Hematopoietic multipotent progenitor cell (in vitro differentiated cells): ENCODE measurements at places on chromosomes 13 and 19.
A peak's percentile ranks its signal among the peaks of the same experiment; 100 is the strongest.

DNA sequence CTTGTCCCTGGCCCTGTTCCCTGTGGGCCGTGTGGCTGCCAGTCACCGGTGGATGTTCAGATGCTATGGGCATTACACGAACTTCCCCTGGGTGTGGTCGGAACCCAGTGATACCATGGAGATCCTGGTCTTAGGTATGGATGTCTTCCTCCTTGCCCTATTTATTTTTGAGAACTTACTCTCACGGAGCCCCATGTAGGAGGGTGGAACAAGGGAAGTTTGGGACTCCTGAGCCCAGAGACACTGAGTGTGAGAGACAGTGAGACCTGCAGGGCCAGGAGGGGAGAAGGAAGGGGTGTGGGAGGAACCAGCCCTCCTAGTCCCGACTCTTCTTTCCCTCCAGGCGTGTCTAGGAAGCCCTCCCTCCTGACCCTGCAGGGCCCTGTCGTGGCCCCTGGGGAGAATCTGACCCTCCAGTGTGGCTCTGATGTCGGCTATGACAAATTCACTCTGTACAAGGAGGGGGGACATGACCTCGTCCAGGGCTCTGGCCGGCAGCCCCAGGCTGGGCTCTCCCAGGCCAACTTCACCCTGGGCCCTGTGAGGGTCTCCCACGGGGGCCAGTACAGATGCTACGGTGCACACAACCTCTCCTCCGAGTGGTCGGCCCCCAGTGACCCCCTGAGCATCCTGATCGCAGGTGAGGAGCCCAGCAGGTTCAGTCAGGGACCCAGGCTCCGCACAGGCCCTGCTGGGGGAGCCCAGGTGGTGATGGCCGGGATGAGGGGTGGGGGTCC, 14.9 kb upstream of the KIR3DL3 start:
- DNase-seq: no peak

DNA sequence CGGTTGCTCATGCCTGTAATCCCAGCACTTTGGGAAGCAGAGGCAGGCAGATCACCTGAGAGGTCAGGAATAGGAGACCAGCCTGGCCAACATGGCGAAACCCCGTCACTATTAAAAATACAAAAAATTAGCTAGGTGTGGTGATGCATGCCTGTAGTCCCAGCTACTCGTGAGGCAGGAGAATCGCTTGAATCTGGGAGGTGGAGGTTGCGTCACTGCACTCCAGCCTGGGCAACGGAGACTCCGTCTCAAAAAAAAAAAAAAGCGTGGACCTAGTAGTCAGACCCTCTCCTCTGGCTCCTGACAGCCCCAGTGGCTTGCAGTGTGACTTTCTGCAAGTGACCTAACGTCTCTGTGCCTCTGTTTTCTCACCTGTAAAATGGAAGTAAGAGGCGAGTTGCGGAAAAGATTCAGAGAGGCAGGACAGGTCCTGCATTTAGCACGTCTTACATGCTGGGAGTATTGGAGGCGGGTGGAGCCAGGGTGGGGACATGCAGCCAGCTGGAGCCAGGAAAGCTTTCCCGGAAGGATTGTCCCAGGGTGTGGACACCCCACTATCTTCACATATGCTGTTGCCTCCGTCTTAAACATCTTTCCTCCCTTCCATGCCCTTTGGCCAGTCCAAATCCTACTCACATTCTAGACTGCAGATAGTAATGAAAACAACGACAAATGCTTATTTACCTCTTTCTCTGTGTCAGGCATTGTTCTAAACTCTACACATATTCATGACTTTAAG, 2.9 kb downstream of the TUBB4A start:
- no peak for DNase-seq

GRCh38 chr13:110610955-110611595, 4.3 kb upstream of the NAXD start:
- no peak for DNase-seq

- no peak for DNase-seq
These were observed 32.5 kb downstream of the ZNF567 start for GRCh38 chr19:36719687-36720556.

DNA sequence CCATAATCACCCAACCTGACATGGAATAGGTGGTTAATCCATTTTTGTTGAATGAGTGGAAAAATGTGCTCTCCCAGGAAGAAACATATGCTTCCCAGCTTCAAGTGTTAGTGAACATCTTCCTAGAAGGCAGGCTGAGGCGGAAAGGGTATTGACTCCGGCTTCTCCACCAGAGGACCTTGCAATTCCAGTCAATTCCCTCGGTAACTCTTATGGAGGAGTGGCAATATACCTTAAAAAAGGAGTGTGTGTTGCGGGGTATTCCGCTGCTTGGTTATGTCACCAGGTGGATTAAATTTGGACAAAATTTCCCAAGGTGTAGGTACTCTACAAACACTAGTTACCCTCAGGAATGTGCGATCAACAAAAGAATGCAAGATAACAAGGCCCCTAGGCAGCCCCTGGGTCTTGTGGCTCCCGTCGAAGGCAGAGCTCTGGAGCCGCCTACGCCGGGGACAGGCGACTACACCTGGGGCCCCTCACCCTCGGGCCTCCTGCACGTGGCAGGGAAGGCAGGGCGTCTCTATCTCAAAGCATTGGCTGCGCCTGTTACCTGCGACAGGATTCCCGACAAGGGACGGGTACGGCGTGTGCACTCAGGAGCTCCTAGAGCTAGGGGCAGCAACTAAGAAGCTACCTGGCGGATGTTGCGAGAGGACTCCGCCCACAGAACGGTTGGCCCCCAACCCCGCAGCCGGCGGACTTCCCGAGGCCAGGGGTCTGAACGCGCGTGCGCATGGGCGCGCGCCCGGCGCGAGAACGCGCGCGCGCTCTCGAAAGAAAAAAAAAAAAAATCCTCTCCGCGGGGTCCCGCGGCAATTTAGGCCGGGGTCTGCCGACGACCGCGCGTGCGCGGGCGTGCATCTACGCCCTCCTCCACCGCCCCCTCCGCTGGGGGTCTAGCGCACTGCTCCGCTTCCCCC, at the start of gene WDR87:
WDR87 (minus strand) TSS at position 649 of the 923 bp plus-strand sequence. CDS start 8,355 bp downstream, outside the sequence.
- peak; percentile 71 for DNase-seq

GRCh38 chr13:42545842-42546241, 28.1 kb upstream of the TNFSF11 start:
- DNase-seq: no peak

GRCh38 chr13:114151031-114151430, 18.6 kb upstream of the RASA3 start:
- no peak for DNase-seq

DNA sequence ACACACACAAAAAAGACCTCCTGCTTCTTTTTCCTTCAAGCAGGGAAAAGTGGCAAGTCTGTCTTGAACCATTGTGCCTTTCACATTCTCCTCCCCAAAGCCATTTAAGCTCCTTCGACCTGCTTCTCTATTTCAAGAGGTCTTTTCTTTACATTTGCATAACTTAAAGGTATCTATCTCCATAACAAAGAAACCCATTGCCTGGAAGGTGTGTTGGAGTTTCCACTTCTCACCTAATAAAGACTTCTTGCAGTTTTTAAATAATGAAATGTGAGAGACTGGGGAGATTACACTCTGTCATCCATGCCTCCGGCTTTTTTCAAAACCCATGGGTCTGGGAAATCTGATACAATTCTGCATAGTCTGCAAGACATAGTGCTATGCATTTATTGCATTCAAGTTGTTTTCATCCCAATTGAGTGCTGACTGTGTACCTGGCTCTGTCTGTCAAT, 41.8 kb upstream of the NBEA start:
- no peak for DNase-seq

GRCh38 chr13:54361460-54361859, 1332.8 kb downstream of the OLFM4 start:
- DNase-seq: no peak

DNA sequence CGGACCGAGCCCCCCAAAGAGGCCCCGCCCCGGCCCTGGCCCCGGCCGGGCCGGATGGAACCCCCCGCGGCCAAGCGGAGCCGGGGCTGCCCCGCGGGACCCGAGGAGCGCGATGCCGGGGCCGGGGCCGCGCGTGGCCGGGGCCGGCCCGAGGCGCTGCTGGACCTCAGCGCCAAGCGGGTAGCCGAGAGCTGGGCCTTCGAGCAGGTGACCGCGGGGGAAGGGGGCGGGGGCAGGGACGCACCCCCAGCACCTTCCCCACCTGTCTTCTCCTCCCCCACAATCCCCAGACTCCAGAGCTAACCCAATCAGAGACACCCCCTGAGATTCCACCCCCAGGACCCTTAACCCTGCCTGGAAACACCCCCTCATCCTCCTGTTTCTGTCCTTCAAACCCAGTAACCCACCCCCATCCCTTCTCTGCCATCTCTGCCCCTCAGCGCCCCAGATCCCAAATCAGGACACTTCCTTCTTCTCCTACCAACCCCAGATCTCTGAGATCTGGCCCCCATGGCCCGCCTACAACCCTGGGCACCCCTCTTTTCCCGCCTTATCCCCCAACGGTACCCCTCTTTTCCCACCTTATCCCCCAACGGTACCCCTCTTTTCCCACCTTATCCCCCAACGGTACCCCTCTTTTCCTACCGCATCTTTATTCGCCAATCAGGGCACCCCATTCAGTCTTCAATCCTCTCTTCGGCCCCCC, 505 bp downstream of the ZSWIM4 start:
- DNase-seq: peak; percentile 25

DNA sequence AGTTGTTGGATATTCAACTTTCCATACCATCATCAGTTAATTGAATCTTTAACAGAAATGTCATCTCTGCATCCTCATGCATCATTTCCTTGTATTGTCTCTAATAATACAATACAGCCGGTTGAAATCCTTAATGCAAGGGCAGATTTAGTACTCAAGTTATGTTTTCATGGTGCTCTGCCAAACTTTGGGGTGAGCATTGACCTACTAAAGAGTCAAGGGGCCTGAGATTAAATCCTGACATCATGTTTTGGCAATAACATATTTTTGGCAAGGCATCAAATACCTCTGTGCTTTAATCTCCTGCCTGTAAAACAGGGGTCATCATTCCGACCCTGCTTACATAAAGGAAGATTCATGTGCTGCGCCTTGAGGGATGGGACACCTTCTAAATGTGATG, 42.7 kb upstream of the ABCC4 start:
- DNase-seq: no peak

DNA sequence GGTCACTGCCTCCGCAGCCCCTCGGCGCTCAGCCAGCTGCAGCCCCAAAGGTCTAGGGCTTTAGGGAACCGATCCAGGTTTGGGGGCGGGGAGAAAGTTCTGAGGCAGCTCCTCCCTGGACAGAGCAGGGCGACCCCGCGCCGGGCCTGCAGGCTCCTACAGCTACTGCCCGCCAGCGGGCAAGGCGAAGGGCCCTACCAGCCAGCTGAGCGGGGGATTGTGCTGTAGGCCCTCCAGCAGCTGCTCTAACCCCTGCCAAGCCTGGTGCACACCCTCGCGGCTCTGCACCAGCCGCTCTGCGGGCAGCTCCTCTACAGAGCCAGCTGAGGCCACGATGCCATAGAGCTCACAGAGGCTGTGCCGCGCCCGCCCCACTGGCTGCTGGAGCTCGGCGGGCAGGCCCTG, 14.0 kb downstream of the PLIN4 start:
- no peak for DNase-seq

- DNase-seq: no peak
These were observed 2.9 kb downstream of the SBNO2 start for GRCh38 chr19:1170938-1171754.

GRCh38 chr13:104996022-104996421, 1539.4 kb downstream of the EFNB2 start:
- DNase-seq: no peak

- no peak for DNase-seq
These were observed 29.6 kb upstream of the CCNE1 start for GRCh38 chr19:29782260-29782580.

- DNase-seq: no peak
These were observed 141.4 kb downstream of the IRS2 start for GRCh38 chr13:109644956-109645355.

GRCh38 chr13:44092078-44092970, 212.6 kb downstream of the LACC1 start:
- no peak for DNase-seq

GRCh38 chr19:1001538-1002166, 1.4 kb downstream of the GRIN3B start:
- peak; percentile 46 for DNase-seq

DNA sequence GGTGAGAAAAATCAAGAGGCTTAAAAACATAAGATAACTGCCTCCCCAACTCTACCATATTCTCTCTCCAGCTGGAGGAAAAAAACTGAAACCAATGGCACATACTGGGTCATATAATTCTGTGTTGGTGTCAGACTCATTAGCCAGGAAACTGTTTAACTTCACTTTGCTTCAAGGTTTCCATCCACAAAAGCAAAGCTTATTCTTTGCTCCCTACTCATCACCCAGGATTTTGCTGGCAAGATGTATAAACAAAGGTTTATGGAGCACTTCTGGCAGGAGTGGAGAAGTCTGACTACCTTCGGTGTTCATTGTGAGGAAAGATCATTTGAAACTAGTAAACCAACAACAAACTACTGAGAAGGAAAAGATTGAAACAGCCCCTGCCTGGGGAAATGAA, 197.5 kb upstream of the SERP2 start:
- DNase-seq: no peak

DNA sequence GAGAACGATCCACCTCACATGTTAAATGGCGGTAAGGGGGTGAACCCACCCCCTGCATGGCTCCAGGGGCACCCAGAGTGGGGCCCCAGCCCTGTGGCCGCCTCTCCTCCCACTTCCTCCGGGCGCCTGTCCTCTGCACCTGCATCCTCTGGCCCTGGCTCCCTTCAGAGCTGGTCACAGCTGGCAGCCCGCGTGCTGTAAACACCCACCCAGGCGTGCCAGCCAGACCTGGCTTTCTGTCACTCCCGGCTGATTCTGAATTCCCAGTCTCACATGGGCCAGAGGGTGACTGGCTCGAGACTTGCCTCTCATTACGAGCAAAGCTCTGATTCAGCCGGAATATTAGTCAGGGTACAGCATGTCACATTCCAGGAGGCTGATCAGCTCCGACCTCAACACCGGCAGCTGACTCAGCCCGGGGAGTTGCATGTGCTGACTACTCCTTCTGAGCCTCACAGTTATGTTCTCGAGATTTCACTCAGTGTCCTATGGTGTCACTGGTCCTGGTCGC, 75.1 kb downstream of the GNG7 start:
- DNase-seq: peak; percentile 81

DNA sequence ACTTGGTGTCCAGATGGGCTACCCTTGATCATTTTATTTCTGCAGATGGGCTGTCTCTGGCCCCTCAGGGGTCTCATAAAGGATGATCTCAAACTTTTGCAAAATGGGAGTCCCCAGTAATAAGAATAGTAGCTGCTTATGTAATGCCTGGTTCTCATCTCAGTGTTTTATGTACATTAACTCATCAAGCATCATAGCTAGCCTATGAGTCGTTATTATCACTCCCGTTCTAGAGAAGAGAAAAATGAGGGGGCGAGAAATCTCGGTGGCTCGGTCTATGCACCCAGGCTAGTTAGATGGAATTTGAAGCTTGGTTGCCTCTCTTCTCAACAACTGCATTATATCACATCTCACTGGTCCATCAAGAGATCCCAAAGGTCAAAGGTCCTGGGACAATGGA, 3.4 kb downstream of the CACNG6 start:
- DNase-seq: no peak

GRCh38 chr19:50434525-50434924, 1.8 kb downstream of the MYBPC2 start:
- DNase-seq: no peak

GRCh38 chr13:24203811-24204210, 43.3 kb downstream of the SPATA13 start:
- DNase-seq: no peak
